ENCODE measurements at places on chromosomes 3 and 15. TPM values are rescaled to one million over a fixed set of nuclear protein-coding genes. Genes with fewer than 3 reads are reported as not detected.
A peak's percentile ranks its signal among the peaks of the same experiment; 100 is the strongest.

GRCh38 chr3:54969652-54970051, 41.8 kb upstream of the LRTM1 start:
- no peaks in the 10 kb centered on the region for H3K27me3 ChIP-seq
- no peak for DNase-seq
- no peaks in the 10 kb centered on the region for H3K36me3 ChIP-seq
- no peaks in the 10 kb centered on the region for H3K4me1 ChIP-seq
- no peak overlapping the region for H3K27ac ChIP-seq

- no peaks in the 10 kb centered on the region for H3K4me1 ChIP-seq
- no peaks in the 10 kb centered on the region for H3K36me3 ChIP-seq
- no peak overlapping the region for H3K27ac ChIP-seq
Observed at GRCh38 chr3:150385296-150386242, 22.5 kb upstream of the TSC22D2 start.

- no peaks in the 10 kb centered on the region for H3K27me3 ChIP-seq
- no peak for DNase-seq
- no peaks in the 10 kb centered on the region for H3K36me3 ChIP-seq
- no peak overlapping the region for H3K27ac ChIP-seq
- no peak overlapping the region for H3K4me3 ChIP-seq
- H3K4me1 ChIP-seq: no peaks in the 10 kb centered on the region
Observed at GRCh38 chr3:14631101-14631497, 20.5 kb upstream of the CCDC174 start.

DNA sequence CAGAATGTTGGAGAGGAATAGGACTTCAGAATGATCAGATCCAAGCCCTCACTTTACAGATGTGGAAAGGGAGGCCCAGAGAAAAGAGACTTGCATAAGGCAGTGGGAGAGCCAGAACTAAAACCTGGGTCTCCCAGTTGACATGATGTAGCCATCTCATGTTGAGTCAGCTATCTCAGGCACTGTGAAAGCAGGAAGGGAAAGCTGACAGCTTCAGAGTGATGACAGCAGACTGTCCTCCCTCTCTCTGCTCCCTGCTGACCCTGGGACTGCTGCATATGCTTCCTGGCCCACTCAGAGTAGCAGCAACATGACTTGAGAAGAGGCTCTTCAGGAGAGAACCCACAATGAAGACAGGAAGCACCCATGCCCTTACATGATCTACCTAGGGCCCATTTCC, 14.7 kb downstream of the FHIT start:
- H3K27ac ChIP-seq: no peak overlapping the region
- no peaks in the 10 kb centered on the region for H3K36me3 ChIP-seq
- no peaks in the 10 kb centered on the region for H3K4me1 ChIP-seq
- H3K4me3 ChIP-seq: no peak overlapping the region
- H3K27me3 ChIP-seq: no peaks in the 10 kb centered on the region

DNA sequence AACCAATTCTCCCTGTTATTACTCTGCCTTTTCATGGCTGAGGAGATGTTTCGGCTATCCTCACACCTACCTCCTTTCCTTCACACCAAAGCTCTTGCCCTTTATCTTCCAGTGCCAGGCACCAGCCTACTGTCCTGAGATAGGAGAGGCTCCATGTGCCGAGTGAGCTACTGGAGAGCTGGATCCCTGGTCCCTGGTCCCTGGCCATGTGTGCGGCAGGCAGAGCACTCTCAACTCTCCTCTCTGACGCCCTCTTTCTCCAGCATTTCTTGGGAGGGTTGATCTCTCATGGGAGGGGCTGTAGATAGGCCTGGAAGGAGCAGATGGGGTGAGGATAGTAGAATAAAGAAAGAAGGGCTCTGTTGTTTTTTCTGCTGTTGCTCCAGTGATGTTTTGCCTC, 277.1 kb upstream of the UMPS start:
- DNase-seq: no peak
- H3K4me3 ChIP-seq: no peak overlapping the region
- no peak overlapping the region for H3K27ac ChIP-seq
- no peaks in the 10 kb centered on the region for H3K36me3 ChIP-seq
- H3K27me3 ChIP-seq: no peaks in the 10 kb centered on the region

DNA sequence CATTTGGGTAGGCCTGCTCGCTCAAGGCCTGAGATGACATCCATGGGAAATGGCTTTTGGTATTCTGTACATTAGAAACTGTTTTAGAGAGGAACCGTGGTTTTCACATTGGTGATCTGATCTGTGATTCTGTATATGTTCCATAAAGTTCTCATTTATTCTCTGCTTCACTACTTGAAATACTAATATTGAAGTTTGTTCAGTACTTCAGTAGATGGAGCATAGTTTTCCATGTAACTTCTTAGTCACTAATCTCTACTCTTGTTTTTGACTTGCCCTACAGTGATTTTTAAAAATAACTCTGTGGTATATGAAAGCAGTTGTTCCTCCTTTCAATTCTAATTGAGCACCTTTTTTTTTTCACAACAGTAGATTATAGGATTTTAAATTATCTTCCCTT, 66.5 kb downstream of the MBNL1 start:
- no peak overlapping the region for H3K4me3 ChIP-seq
- no peak for DNase-seq
- H3K36me3 ChIP-seq: no peaks in the 10 kb centered on the region
- no peaks in the 10 kb centered on the region for H3K27me3 ChIP-seq

DNA sequence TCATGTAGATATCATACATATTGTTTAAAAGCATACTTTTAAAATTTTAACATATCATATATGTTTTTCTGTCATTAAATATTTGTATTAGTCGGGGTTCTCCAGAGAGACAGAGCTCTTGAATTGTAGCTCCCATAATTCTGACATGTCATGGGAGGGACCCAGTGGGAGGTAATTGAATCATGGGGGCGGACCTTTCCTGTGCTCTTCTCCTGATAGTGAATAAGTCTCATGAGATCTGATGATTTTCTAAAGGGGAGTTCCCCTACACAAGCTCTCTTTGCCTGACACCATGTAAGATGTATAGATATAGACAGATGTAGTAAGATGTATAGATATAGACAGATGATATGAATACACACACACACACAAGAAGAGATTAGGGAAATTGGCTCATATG, 161.2 kb upstream of the ABI3BP start:
- no peak for DNase-seq
- no peak overlapping the region for H3K27ac ChIP-seq

- H3K4me1 ChIP-seq: no peaks in the 10 kb centered on the region
- H3K36me3 ChIP-seq: no peaks in the 10 kb centered on the region
- no peaks in the 10 kb centered on the region for H3K27me3 ChIP-seq
- no peak for DNase-seq
- H3K27ac ChIP-seq: no peak overlapping the region
Observed at GRCh38 chr3:147989344-147989743, 580.2 kb downstream of the ZIC1 start.

DNA sequence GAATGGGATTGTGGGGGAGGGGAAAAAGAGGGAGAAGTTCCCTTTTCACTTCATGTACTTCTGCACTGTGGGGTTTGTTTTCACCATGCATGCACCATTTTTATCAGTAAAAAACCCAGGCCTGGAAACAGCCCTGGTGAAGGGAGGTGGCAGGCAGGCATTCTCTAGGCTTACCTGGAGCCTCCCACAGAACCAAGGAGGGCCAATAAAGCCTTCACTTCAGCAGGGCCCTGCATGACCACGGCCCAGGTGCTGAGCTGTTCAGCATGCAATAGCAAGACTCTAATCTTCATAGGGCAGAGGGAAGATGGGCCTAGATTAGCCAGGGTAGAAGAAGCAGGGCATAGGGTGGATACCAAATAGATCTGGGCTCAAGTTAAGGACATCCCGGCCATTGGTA, 49.6 kb downstream of the SCN5A start:
- H3K36me3 ChIP-seq: no peaks in the 10 kb centered on the region
- no peaks in the 10 kb centered on the region for H3K4me1 ChIP-seq
- no peaks in the 10 kb centered on the region for H3K27me3 ChIP-seq
- no peak overlapping the region for H3K4me3 ChIP-seq
- no peak overlapping the region for H3K27ac ChIP-seq
- no peak for DNase-seq

DNA sequence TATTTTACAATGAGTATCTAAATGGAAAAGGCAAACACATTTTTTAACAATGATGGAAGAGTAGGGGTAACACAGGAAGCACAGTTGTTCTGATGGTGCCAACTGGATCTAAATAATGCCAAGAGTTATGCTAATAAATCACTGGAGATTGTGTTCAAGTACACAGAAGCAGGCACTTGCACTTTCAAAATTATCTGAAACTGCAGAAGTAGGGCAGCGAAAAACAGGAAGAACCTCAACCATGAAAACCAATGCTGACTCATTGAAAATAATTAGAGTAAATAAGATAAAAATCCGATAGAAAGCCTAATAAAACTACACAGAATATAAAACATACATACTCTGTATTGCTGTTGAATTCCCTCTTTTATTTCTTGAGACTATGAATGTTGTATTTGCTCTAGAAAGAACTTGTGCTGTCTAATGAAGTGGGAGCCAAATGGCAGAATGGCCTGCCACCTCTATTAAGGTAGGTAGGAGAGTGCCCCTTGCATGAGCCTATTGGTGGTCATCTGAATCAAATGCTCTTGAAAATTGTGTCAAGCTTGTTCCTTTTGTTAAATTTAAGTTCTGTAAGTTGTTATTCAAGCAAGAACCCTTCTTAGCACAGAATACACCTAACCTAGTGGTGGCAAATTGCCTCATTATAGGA, 93.7 kb downstream of the ABI3BP start:
- peaks cover 18% of the 10 kb centered on the region for H3K4me1 ChIP-seq
- H3K4me3 ChIP-seq: no peak overlapping the region
- no peaks in the 10 kb centered on the region for H3K36me3 ChIP-seq
- no peaks in the 10 kb centered on the region for H3K27me3 ChIP-seq
- no peak overlapping the region for H3K27ac ChIP-seq

- H3K4me1 ChIP-seq: peaks cover 21% of the 10 kb centered on the region
- H3K27me3 ChIP-seq: no peaks in the 10 kb centered on the region
Observed at GRCh38 chr3:194206320-194206719, 70.4 kb downstream of the HES1 start.

GRCh38 chr3:2477620-2478019, 379.0 kb downstream of the CNTN4 start:
- H3K27ac ChIP-seq: no peak overlapping the region
- H3K4me1 ChIP-seq: no peaks in the 10 kb centered on the region
- H3K27me3 ChIP-seq: no peaks in the 10 kb centered on the region

- DNase-seq: no peak
- H3K27ac ChIP-seq: no peak overlapping the region
- H3K4me1 ChIP-seq: peaks cover 47% of the 10 kb centered on the region
- no peak overlapping the region for H3K4me3 ChIP-seq
- H3K27me3 ChIP-seq: no peaks in the 10 kb centered on the region
- H3K36me3 ChIP-seq: no peaks in the 10 kb centered on the region
Observed at GRCh38 chr15:66847565-66847991, 145.5 kb downstream of the SMAD6 start.

- no peaks in the 10 kb centered on the region for H3K36me3 ChIP-seq
- H3K27ac ChIP-seq: no peak overlapping the region
- peaks cover 25% of the 10 kb centered on the region for H3K4me1 ChIP-seq
- H3K27me3 ChIP-seq: no peaks in the 10 kb centered on the region
- no peak overlapping the region for H3K4me3 ChIP-seq
Observed at GRCh38 chr15:74960995-74961588, 4.5 kb upstream of the RPP25 start.

DNA sequence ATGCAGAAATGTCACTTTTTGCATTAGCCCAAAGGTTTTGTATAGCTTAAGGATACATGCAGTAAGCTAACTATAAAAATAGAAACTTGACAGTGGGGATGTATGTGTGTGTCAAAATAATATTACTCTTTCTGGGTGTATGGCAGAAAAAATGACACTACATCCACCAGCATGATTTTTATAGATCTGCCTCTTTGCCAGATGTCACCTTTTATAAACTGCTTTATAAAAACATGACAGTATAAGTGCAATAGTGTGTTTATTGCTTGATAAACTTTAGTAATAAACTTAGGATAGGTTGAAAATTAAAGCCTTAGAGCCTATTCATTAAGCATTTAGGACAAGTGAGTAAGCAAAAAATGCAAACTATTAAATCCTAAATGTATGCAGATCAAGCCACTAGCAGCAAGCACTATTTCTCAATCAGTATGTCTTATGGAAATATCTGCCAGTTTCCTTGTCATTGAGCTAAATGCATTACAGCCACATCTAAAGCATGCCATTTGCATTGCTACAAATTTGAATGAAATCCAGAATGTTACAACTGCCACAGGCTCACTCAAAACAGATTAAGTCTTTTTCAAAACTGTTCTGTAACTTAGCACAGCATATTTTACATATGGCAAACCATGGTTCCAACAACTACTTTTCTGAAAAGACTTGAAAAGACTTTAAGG, 935.0 kb downstream of the FHIT start:
- no peaks in the 10 kb centered on the region for H3K27me3 ChIP-seq
- H3K4me1 ChIP-seq: no peaks in the 10 kb centered on the region
- H3K36me3 ChIP-seq: no peaks in the 10 kb centered on the region
- no peak for DNase-seq
- no peak overlapping the region for H3K27ac ChIP-seq

GRCh38 chr3:185878920-185879319, 54.1 kb upstream of the IGF2BP2 start:
- H3K27me3 ChIP-seq: no peaks in the 10 kb centered on the region
- no peak for DNase-seq
- no peaks in the 10 kb centered on the region for H3K4me1 ChIP-seq
- no peaks in the 10 kb centered on the region for H3K36me3 ChIP-seq
- H3K4me3 ChIP-seq: no peak overlapping the region

- H3K27me3 ChIP-seq: no peaks in the 10 kb centered on the region
- peak overlapping the region; percentile 97 for H3K27ac ChIP-seq
- H3K4me3 ChIP-seq: peak overlapping the region; percentile 86
- H3K4me1 ChIP-seq: peaks cover 57% of the 10 kb centered on the region
- no peak for DNase-seq
Observed at GRCh38 chr15:70098153-70098460, 390 bp upstream of the TLE3 start.

DNA sequence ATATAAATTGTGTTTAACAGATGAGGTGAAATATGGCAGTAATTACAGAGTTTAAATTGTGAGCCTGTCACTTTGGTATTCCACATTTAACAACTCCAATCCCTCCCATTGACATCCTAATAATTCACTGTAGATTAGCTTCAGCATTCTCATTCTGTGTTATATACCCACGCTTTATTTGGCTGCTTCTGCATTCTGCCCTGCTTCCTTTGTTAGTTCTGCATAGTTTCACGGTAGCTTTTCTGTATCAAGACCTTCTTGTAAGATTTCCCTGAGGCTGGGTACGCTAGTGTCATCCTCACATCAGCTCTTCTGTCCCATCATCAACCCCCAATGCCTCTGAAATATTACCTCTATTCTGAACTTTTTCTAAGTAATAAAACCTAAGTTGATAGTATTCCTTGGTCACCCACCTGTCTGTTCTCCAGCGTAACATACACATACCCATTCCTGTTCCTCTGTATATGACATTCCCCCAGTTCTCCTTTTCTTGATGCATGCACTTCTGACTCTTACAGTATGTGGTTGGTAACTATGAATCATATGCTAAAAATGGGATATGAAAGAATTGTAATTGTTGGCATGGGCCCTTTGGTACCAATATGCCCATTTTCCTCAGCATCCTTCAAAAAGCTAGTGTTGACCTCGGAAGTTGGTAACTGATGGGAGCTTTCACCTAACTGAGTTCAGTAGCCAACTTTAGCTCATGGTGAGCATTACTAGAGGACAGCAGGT, 171.2 kb downstream of the KLHL25 start:
- peak overlapping the region; percentile 56 for H3K4me3 ChIP-seq
- peak overlapping the region; percentile 52 for H3K27ac ChIP-seq
- peaks cover 84% of the 10 kb centered on the region for H3K4me1 ChIP-seq
- H3K27me3 ChIP-seq: no peaks in the 10 kb centered on the region

C3orf80 gene
- total RNA-seq: not detected

IL5RA gene
- not detected for total RNA-seq

MCTP2 gene
- total RNA-seq: 21.1 TPM

THOC7 gene
- total RNA-seq: 54.8 TPM

P2RY14 gene
- total RNA-seq: 0.49 TPM

COL7A1 gene
- 148 TPM for total RNA-seq

MASP1 gene
- total RNA-seq: 172 TPM

CALML4 gene
- total RNA-seq: 6.1 TPM

ZNF660 gene
- total RNA-seq: 0.98 TPM

IL16 gene
- total RNA-seq: 19.9 TPM

MESP1 gene
- 2.7 TPM for total RNA-seq

PEX5L gene
- total RNA-seq: not detected

All from vagina (tissue), 2 donors.